ENCODE measurements at places on chromosomes 1 and 21. TPM values are rescaled to one million over a fixed set of nuclear protein-coding genes. Genes with fewer than 3 reads are reported as not detected.

Gene RCAN3
- polyA plus RNA-seq: 4.2 TPM

Gene ATXN7L2
- polyA plus RNA-seq: 28.7 TPM

Gene OLFML2B
- 57.9 TPM for polyA plus RNA-seq

Gene INTS3
- 66.1 TPM for polyA plus RNA-seq

Gene SPATA21
- 10.2 TPM for polyA plus RNA-seq

Gene SAMSN1
- polyA plus RNA-seq: 2.2 TPM

Gene KRTAP11-1
- polyA plus RNA-seq: not detected

Gene KCNE2
- polyA plus RNA-seq: 0.74 TPM

Gene KIF2C
- 167 TPM for polyA plus RNA-seq

Gene ATPAF1
- 85.9 TPM for polyA plus RNA-seq

Gene AADACL3
- polyA plus RNA-seq: not detected

Gene CFHR4
- not detected for polyA plus RNA-seq

Gene RIIAD1
- 20.5 TPM for polyA plus RNA-seq
